ENCODE measurements at places on chromosomes 11 and 22.
A peak's percentile ranks its signal among the peaks of the same experiment; 100 is the strongest.

DNA sequence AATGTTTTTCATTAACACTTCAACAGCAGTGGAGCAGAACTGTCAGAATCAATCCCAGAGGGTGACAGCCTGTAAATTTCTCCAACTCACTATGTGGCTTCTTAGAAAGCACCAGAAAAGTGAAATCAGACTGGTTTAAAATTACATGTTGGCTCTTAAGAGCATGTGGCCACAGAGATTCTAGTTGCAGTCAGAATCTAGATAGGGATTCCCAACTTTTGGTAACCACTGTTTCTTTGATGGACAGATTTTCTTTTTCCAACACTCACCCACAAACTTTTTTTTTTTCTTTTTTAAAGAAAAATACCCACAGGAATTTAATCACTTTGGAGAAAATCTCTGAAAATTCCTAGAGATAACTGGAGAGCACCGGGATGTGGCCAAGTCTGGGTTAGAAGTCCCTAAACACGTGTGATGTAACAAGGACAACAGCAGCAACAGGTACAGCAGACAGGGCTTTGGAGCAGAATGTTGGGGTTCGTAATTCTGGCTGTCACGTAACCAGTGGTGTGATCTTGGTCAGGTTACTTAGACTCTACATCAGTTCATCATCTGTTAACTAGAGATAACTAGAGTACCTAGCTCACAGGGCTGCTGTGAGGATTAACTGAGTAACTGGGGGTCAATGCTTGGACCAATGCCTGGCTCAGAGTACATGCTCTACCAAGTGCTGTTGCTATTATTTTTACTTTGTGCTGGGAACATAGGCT is 100.1 kb downstream of the NAT10 start:
- DNase-seq = peak; percentile 26

GRCh38 chr22:42808521-42808920 is 48.6 kb downstream of the ARFGAP3 start:
- DNase-seq = no peak

DNA sequence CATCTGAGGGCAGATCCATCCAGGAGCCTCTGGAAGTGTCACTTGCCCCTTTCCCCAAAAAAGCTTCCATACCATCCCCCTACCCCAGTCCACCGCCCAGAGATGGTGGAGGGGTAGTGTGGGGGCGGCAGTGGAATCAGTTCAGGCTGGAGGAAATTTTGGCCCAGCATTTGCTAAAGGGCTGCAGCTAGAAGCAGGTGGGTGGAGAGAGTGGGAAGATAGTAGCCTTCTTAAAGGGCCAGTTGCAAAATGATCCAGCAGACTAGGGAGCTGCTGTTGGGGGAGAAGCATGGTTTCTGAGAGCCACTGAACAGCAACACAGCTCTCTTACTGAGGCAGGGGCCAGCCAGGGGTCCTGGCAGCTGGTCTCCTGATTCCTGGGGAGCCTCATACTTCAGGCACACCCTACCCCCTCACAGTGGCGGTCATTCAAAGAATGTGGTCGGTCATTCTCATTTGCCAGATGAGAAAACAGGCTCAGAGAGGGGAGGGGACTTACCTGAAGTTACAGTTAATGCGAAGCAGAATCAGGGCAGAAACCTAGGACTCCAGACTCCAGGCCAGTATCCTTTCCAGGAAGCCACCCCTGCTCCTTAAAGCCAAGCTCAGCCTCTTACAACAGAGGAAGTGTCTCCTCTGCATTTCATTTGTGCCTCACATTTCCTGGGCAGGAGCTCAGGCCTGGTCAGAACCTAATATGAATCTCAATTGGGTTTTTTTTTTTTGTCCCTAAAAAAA is 5.4 kb downstream of the SEC14L2 start:
- DNase-seq = peak; percentile 51

DNA sequence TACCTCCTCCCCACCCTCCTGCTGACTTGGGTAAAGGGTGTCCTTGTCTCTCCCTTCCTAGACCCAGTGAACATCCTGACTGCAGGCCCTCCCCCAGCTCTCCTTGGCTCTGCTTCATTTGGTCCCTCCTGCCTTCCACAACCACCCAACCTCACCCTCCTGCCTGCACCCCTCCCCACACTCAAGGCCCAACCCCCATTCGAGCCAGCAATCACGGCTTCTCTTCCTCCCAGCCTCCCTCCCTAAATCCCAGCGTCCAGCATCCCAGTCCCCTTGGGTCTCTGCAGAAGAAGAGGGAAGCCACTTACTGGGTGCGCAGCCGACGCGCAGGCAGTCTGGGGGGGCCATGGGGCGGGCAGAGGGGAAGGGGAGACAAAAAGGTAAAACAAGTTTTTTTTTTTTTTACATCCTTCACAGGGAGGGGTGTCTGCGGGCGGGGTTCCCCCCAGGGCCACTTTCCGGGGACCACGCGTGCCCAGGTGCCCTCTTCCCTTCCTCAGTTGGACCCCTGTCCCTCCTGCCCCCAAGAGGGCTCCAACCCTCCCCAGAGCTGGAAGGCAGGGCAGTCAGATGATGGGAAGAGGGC is 62.5 kb downstream of the SLC22A12 start:
- no peak for DNase-seq

GRCh38 chr22:27970596-27971220 is 51.7 kb upstream of the PITPNB start:
- peak; percentile 66 for DNase-seq

GRCh38 chr22:39563571-39564428 is 6.8 kb upstream of the CACNA1I start:
- no peak for DNase-seq

- no peak for DNase-seq
These were observed 89.0 kb downstream of the SHANK2 start for GRCh38 chr11:71163371-71163770.

GRCh38 chr11:132231656-132232347 is 861.4 kb downstream of the NTM start:
- DNase-seq = no peak

DNA sequence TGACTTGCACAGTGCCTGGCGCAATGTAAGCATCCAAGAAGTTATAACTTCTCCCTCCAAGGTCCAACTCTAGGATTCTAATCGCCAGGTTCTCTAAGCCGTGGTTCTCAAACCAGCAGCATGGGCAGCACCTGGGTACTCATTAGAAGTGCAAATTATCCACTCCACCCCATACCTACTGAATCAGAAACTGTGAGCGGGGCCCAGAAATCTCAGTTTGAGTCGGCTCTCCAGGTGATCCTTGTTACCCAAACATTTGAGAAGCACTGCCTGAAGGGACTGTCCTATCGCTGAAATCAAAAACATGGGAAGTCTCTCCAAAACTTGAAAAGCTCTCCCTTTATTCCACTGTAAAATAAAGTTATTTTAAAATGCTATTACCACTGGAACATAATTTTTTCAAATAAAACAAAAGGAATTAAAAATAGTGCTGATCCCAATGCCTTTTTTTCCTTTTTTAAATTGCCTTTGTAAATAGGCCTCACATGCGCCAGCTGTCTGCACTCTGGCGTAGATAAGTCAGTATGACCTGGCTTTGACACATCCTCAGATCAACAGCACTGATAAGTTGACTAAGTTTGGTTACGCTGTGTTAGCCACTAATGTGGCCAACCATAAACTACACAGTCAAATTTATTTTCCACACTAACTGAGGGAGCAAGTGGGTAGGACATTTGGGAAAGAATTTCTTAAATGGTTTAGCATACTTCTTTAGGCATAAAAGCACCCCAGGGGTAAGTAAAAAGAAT is 8.4 kb upstream of the CTR9 start:
- DNase-seq = peak; percentile 45

GRCh38 chr22:48559647-48560388 is 1267.9 kb downstream of the BRD1 start:
- DNase-seq = no peak

- no peak for DNase-seq
These were observed 273.5 kb downstream of the ST3GAL4 start for GRCh38 chr11:126628790-126629621.

GRCh38 chr11:19134004-19134403 is 17.0 kb downstream of the ZDHHC13 start:
- DNase-seq = no peak

DNA sequence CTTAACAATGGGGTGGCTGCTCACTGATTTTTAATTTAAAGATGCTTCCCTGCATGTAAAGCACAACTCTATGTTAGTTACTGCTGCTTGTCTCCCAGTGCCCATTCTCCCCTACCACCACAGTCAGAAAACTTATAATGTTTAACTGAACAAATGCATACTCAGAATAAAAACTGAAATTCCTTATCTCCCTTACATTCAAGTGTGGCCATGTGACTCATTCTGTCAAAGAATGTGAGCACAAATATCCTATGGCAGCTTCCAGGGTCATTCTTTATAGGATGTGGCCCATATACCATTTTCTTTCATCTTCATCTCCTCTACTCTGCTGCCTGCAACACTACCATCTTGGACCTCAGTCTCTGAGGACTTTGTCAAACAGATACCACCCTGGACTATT is 374.8 kb downstream of the DYNC2H1 start:
- DNase-seq = peak; percentile 16

DNA sequence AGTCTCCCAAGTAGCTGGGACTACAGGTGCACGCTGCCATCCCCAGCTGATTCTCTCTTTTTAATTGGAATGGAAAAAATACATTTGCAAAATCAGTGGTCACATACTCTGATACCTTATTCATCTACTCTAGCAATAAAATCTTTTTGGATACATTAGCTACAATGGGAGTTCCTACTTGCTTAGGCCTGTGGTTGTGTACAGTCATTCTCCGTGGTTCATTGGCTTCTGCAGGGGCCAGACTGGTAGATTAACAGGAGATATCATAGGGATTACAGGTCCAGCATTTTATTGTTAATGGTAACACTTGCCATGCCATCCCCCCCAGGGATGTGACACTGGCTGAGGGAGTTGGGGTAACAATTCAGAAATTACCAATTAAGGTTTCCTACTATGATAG is 140.0 kb downstream of the ADAMTS15 start:
- no peak for DNase-seq

- peak; percentile 45 for DNase-seq
These were observed 912.8 kb downstream of the DLG2 start for GRCh38 chr11:84714316-84714780.

DNA sequence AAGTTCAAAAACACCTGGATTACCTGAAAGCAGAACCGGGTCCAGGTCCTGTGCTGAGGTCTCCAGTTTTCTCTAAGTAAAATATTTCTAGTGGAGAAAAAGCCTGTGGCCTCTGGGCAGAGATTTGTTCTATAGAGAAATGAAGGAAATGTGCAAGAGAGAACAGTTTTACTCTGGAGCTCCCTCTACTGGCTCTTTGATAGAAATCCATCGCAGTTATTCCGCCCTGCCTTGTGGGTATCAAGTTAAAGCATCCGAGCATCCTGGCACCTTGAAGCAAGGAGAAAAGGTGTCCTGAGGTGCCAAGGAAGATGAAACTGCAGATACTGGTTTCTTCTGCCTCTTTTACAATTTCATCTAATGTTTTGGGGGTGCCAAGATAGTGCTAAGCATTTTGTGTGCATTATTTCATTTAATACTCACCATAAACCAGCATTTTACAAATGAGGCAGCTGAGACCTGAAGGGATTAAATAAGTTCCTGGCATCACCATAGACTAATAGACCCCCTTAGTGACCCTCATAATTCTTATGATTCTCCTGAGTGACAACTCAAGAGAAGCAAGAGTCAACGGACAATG is 113.1 kb upstream of the HSD17B12 start:
- DNase-seq = peak; percentile 83

DNA sequence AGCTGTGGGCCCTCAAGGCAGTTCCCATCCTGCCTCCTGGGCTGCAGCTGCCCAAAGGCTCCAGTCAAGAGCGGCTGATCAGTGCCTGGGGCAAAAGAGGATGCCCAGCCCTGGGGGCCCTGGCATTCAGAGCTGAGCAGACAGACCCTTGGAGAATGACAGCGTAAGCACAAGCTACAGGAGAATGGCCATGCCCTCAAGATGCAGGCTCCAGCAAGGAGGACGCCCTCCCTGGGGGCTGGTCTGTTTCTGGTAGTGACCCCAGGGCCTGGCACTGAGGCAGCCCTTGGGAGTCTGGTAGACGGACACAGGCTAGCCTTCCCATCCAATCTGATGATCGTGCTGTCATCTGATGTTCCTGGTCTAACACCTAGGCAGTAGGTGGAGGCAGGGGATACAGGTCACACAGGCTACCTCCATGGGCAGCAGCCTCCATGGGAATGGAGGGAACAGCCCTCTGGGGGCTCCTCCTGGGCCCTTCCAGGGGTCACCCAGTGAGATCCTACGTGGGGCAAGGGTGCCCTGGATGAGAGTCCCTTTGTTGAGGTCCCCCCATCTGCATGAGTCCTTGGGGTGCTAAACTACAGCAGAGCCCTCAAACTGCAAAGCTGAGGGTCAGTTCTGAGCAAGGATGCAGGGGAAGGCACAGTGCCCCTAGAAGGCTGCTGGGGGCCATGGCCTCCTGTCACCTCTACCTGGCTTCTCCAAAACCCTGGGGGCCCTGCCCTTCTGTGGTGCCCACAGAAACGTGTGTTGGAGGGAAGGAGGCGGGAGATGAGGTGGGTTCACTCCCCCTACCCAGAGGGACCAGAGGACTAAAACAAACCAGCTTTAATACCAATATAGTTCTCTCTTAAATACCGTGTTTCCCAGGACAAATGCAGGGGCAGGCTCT is 10.2 kb upstream of the SF1 start:
- no peak for DNase-seq

GRCh38 chr11:45985212-45985611 is 62.8 kb downstream of the LARGE2 start:
- DNase-seq = no peak

- DNase-seq = no peak
These were observed 45.8 kb downstream of the SCGB1A1 start for GRCh38 chr11:62464655-62465054.

DNA sequence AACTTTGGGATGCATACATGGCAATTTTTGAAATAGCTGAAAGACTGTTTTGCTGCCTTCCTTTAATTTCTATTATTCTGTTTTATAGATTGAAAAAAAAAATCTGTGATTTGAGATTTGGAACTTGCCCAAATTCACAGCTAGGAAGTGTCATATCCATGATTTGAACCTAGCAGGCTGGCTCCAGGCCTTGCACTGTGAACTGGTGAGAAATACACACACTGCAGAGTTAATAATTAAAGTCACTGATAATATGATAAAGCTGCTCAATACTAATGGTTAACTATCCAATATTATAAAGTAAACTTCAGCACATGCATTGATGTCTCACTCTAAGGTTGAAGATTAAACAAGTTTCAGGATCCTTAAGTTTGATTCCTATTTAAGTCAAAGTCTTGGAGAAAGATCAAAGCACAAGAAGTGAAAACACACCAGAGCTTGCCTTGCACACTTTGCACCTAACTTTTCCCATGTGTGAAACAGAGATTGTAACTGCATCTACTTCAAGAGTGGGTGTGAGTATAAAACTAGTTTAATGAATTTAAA is 150.6 kb upstream of the CCDC179 start:
- DNase-seq = no peak

- DNase-seq = no peak
These were observed 15.5 kb downstream of the OR51B6 start for GRCh38 chr11:5366856-5367255.

DNA sequence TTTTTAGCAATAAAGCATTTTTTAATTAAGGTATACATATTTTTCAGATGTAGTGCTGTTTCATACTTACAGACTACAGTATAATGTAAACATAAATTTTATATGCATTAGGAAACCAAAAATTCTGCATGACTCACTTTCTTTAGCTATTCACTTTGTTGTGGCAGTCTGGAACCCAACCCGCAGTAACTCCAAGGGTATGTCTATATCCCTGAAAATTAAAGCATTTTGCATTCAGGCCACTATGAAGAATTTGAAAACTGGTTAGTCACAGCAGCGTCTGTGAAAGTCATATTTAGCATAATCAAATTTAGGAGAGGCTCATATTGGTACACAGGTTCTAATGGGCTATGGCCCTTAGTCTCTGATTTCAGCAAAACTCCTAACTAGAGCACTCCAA is 46.8 kb downstream of the BBOX1 start:
- DNase-seq = no peak

GRCh38 chr22:43002202-43002586 is 12.8 kb downstream of the PACSIN2 start:
- peak; percentile 68 for DNase-seq
